ENCODE measurements at places on chromosomes 1 and 21. TPM values are rescaled to one million over a fixed set of nuclear protein-coding genes. Genes with fewer than 3 reads are reported as not detected.

- no peak for DNase-seq
Observed at GRCh38 chr1:110605901-110606656, at the start of gene KCNA2. TSS of gene KCNA2 (minus strand) at chr1:110606358. CDS start at chr1:110604782, 1,576 bp downstream.

DNA sequence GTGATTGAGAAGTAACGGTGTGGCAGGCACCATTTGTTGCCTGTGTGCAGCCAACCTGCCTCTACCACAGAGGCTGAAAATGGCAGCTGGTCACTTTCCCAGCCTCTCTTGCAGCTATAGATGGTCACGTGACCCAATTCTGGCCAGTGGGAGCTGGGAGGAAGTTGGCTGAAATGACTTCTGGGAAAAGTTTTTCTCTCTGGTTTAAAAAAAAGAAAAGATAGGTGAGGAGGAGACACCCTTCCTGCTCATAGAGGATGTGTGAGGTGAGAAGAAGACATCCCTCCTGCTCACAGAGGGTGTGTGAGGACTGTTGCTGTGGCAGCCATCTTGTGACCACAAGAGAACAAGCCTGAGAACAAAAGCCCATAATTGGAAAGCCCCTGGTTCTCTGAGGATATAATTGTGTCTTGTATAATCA, 122.8 kb downstream of the SYF2 start:
- DNase-seq: no peak

DNA sequence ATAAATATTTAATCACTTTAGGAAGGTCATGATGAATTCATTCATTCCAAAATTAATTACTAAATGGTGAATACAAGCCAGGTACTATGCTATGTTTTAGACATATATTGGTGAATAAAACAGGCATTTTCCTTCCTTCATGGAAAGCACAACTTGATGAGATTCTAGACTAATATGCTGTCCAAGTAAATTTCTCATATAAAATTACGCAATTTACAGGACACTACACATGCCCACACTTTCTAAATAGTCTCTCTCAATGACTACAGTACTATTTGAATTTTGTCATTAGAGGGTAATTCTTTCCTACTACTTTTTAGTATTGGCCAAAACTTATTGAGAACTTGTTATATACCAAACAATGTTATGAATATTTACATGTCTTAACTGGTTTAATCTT, 150.6 kb downstream of the CRB1 start:
- DNase-seq: no peak

DNA sequence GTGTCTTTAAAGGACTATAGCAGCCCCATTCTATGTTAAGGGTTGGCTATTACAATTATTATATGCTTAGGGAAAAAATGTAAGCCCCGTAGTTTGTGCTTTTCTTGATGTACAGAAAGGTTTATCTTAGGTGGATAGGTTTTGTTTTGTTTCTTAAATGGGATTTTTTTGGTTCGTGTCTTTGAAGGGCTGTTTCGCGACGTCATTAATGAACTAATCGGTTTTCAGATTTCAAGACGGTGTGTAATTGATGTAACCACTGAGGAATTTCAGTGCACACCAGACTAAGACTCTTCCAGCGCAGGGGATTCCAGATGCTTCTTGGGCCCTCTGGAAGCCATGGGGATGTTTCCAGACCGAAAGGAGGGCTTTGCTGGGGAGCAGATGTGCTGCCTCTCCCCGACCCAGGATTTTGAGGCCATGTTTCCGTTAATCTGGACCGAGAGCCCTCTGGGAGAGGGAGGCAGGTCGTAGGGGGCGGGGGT, 4.8 kb upstream of the SIM2 start:
- DNase-seq: no peak

- peak; percentile 70 for DNase-seq
Observed at GRCh38 chr1:921011-921837, 2.5 kb upstream of the SAMD11 start.

DNA sequence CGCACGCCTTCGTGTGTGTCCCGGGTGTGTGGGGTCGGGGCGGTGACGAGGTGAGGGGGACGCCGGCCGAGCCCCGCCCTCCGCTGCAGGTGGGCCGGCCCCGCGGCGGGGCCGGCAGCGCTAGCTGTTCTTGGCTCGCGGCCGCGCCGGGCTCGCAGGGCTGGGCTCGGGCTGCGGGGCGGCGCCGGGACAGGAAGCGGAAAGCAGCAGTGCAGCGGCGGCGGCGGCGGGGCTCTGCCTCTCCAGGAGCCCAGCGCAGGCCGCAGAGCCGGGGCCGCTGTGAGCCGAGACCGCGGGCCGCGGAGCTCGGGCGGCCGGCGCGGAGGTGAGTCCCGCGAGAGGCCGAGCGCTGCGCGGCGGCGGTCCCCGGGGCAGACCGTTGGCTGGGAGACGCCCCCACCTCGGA, at the start of gene VANGL1:
VANGL1 (plus strand) TSS at position 209 of the 406 bp plus-strand sequence. CDS start 9,444 bp downstream, outside the sequence.
- peak; percentile 13 for DNase-seq

DEPDC1 gene
- 81.0 TPM for total RNA-seq

OR2M3 gene
- total RNA-seq: 0.04 TPM

FUCA1 gene
- 75.9 TPM for total RNA-seq

Data from H4 (cell line).